Large intestine (tissue), 12 donors: ENCODE measurements at places on chromosomes 6 and 20. TPM values are rescaled to one million over a fixed set of nuclear protein-coding genes. Genes with fewer than 3 reads are reported as not detected.

DNA sequence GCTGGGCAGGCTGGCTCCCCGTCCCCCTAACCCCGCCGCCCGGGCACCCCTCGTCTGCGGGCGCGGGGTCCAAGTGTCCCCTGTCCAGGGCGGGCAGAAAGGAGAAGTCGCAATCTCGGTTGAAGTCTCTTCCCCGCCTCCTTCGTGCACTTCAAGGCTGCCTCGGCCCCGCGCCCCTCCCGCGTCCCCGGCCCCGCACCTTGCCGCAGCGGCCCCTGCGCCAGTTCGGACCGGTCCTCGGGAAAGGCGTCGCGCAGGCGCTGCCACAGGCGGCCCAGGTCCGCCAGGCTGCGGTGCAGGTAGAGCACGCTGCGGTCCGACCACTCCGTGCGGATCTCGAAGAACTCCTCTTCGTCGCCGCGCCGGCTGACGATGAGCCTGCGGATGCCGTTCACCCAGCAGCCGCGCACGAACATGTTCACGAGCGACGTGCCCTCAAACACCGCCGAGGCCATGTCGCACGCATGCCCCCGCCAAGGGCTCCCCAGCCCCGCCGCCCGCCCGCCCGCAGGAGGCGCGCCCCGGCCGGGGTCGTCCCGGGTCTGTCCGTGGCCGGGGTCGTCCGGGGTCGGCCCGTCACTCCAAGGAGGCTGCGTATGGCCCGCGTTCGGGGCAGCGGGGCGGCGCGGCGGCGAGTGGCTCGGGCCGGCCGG lies at the start of gene PXDC1:
Gene PXDC1, minus strand, starts transcription at position 637 of the 653 bp plus-strand sequence. Its CDS starts 182 bp downstream, at position 455.
- peaks cover 1% of the 10 kb centered on the region for H3K36me3 ChIP-seq
- no peaks in the 10 kb centered on the region for H3K27me3 ChIP-seq
- DNase-seq, result no peak
- H3K4me1 ChIP-seq, result peaks cover 40% of the 10 kb centered on the region

- DNase-seq, result no peak
- H3K4me3 ChIP-seq, result no peak within 1 kb of the TSS
- no peaks in the 10 kb centered on the region for H3K4me1 ChIP-seq
These were observed at the start of gene RBPJL for GRCh38 chr20:45306431-45306982. Gene RBPJL, plus strand, starts transcription at chr20:45306840. Its CDS starts 83 bp downstream, at chr20:45306923.

DNA sequence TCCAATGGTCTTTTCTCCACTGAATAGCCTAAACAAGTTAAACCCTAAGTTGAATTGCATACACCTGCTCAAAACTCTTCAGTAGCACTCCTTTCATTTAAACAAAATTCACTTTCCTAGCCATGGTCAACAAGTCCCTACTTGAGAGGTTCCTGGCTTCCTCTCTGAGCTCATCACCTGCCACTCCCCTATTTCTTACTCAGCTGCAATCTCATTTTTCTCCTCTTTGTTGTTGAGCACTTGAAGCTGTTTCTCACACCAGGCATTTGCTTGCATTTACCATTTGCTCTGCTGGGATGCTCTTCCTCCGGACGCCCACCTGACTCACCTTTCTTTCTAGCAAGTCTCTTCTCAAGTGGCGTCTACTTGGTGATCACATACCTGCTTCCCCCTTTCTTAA lies 38.5 kb downstream of the EDN1 start:
- no peak overlapping the region for H3K27ac ChIP-seq
- H3K4me1 ChIP-seq, result peaks cover 38% of the 10 kb centered on the region
- H3K4me3 ChIP-seq, result no peak overlapping the region
- no peaks in the 10 kb centered on the region for H3K36me3 ChIP-seq
- no peaks in the 10 kb centered on the region for H3K27me3 ChIP-seq

- no peaks in the 10 kb centered on the region for H3K36me3 ChIP-seq
- H3K4me3 ChIP-seq, result peak overlapping the region; percentile 19
These were observed 146.2 kb upstream of the ECI2 start for GRCh38 chr6:4281341-4282293.

DNA sequence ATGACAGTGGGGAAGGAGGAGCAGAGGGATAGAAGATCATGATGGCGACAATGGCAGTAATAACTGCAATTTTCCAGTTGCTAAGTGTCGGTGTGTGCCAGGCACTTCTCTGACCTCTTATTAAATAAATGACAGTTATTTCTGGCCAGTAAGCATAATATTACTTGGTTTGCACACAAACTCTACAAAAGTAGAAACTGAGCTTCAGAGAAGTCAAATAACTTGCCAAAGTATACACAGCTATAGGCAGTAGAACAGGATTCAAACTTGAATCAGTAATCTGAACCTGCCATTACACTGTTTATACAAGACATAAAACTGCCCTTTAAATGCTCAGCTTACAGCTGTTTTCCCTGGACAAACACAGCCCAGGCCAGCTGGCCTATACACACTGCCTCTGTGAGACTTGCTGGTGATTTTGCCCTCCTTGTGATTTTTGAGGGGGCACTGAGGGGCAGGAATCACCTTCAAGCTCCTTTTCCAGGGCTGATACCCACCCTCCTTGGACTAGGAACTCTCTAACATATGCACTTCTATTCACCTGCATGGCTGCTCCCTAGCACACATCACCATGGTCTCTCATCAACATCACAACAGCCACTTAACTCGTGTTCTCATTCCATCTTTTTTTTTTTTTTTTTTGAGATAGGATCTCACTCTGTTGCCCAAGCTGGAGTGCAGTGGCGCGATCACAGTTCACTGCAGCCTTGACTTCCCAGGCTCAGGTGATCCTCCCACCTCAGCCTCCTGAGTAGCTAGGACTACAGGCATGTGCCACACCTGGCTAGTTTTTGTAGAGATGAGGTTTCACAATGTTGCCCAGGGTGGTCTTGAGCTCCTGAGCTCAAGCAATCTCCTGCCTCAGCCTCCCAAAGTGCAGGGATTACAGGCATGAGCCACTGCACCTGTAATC lies 63.6 kb downstream of the SLC23A2 start:
- H3K4me3 ChIP-seq, result no peak overlapping the region
- H3K36me3 ChIP-seq, result no peaks in the 10 kb centered on the region
- H3K27ac ChIP-seq, result no peak overlapping the region
- peaks cover 3% of the 10 kb centered on the region for H3K4me1 ChIP-seq
- DNase-seq, result no peak
- no peaks in the 10 kb centered on the region for H3K27me3 ChIP-seq

Gene CRISP2
- 0.34 TPM for polyA plus RNA-seq

Gene FITM2
- polyA plus RNA-seq, result 7.4 TPM

Gene RFX6
- 8.6 TPM for polyA plus RNA-seq

Gene CGA
- polyA plus RNA-seq, result 0.04 TPM

Gene MAPK13
- polyA plus RNA-seq, result 147 TPM

DNA sequence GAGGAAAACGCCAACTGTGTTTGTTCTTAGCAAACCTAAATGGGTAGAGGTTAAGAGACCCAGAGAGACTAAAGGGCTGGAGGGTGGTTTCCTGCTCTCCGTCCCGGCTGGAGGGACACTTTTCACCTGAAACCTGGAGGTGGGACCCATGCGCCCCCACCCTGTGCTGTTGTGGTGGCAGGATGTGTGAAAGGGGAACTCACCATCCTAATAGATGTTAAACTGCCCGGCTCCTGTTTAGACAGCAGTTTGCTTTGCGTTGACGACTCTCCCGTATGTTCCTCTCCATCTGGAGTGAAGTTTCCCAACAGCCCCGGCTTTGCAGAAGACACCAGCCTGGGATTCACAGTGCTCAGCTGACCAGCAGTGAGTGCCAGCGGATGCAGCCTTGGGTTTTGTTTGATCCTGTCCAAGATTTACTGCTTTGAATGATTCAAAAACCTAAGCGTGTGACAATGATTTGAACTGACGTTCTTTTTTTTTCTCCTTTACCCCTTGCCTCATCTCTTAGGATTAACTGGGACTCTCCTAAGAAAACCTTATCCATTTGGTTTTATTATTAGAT lies 66.0 kb downstream of the CDH4 start:
- H3K27ac ChIP-seq, result no peak overlapping the region
- H3K4me1 ChIP-seq, result no peaks in the 10 kb centered on the region
- H3K4me3 ChIP-seq, result no peak overlapping the region

DNA sequence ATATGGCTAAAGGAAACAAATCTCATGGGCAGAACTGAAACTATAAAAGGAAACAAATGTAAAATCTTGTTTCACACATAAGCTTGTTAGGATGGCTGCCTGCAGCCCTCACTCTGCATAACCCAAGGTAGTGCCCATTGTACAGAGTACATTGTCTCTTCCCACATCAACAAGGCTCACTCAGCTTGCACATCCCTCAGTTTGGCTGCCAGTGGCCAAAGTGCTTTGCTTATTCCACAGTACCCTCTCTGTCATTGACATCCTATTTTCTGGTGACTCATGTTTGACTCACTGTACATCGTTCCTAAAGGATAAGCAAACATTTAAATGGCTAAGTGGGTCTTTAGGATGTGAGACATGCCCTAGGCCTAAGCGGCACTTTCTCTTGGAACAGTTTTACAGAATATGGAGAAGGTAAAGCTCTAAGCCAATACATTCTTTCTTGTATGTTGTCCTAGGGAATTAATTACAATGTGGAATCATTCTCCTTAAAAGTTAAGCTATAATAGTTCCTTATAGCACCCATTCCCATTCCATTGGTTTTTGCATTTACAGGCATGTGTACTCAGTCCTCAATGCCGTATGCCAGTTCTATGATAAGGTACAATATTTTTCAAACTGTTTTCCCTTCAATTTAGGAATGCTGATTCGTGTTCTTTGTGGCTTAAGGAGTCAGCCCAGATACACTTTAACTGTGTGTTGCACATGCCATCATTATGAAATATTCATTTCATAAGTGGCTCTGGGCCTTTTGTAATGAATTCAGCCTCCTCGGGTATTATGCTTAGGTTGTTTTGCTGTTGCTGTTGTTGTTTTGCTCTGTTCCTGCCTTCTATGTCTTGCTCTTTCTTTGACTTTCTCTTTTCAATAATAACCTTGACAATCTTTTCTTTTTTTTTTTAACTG lies 5.5 kb downstream of the ANKEF1 start:
- H3K4me1 ChIP-seq, result peaks cover 3% of the 10 kb centered on the region
- H3K27ac ChIP-seq, result no peak overlapping the region
- H3K36me3 ChIP-seq, result peaks cover 2% of the 10 kb centered on the region
- no peaks in the 10 kb centered on the region for H3K27me3 ChIP-seq

GRCh38 chr6:125983246-125983945 lies 2.9 kb upstream of the TRMT11 start:
- H3K27me3 ChIP-seq, result no peaks in the 10 kb centered on the region
- peaks cover 13% of the 10 kb centered on the region for H3K4me1 ChIP-seq
- no peak for DNase-seq
- H3K36me3 ChIP-seq, result no peaks in the 10 kb centered on the region

DNA sequence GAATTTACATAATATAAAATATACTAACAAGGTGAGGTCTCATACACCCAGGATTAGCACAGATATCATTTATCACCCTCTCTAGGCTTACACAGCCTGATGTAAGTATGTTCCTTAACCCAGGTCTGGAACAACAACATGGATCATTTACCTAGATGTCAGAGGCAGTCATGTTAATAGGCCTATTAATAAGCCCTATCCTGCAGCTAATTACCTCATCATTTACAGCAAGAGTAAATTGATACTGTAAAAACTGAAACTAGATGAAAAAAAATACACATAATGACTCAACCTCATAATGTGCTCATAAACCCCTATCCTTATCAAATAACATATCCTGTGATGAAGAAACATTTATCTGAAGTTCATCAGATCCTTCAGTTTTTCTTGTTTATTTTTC lies 334.3 kb upstream of the MANEA start:
- H3K27ac ChIP-seq, result no peak overlapping the region
- H3K4me3 ChIP-seq, result no peak overlapping the region
- H3K4me1 ChIP-seq, result no peaks in the 10 kb centered on the region
- H3K27me3 ChIP-seq, result no peaks in the 10 kb centered on the region
- no peaks in the 10 kb centered on the region for H3K36me3 ChIP-seq

GRCh38 chr6:153790876-153791473 lies 248.1 kb upstream of the OPRM1 start:
- peaks cover 5% of the 10 kb centered on the region for H3K4me1 ChIP-seq
- H3K4me3 ChIP-seq, result no peak overlapping the region
- H3K27ac ChIP-seq, result no peak overlapping the region
- no peaks in the 10 kb centered on the region for H3K36me3 ChIP-seq
- H3K27me3 ChIP-seq, result no peaks in the 10 kb centered on the region
